ENCODE measurements at places on chromosomes 12 and 14.
A peak's percentile ranks its signal among the peaks of the same experiment; 100 is the strongest.

GRCh38 chr12:31230004-31230403 lies 95.9 kb downstream of the SINHCAF start:
- no peak for DNase-seq

- DNase-seq, result no peak
Measured at GRCh38 chr12:108166505-108166904, 37.4 kb downstream of the WSCD2 start.

- no peak for DNase-seq
Measured at GRCh38 chr14:80404413-80404812, 193.1 kb upstream of the DIO2 start.

- no peak for DNase-seq
Measured at GRCh38 chr14:87908550-87908949, 84.4 kb downstream of the GALC start.

DNA sequence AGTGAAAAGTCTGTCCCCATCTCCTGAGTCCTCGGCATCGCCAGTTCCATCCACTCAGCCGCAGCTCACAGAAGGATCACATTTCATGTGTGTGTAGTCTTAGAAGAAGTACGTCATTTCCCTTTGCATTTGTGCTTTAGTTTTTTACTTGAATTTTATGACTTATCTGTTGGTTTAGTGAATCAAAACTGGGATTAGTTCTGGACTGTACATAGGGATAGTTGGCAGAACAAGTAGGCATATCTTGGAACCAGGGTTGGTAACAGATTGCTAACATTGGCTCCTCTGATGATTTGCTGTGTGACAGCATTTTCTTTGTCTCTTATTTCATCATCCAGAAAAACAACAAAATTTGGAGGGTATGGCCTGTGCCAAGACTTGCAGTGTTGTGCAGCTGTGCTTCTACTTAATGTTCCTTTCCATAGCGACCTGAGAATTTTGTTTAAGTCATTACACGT lies 69.6 kb upstream of the AEBP2 start:
- peak; percentile 35 for DNase-seq

GRCh38 chr12:45913631-45914030 lies 76.7 kb downstream of the SCAF11 start:
- no peak for DNase-seq

- DNase-seq, result peak; percentile 65
Measured at GRCh38 chr12:110102255-110102654, 21.9 kb upstream of the IFT81 start.

- DNase-seq, result peak; percentile 70
Measured at GRCh38 chr12:110270125-110270962, 10.7 kb upstream of the ATP2A2 start.

DNA sequence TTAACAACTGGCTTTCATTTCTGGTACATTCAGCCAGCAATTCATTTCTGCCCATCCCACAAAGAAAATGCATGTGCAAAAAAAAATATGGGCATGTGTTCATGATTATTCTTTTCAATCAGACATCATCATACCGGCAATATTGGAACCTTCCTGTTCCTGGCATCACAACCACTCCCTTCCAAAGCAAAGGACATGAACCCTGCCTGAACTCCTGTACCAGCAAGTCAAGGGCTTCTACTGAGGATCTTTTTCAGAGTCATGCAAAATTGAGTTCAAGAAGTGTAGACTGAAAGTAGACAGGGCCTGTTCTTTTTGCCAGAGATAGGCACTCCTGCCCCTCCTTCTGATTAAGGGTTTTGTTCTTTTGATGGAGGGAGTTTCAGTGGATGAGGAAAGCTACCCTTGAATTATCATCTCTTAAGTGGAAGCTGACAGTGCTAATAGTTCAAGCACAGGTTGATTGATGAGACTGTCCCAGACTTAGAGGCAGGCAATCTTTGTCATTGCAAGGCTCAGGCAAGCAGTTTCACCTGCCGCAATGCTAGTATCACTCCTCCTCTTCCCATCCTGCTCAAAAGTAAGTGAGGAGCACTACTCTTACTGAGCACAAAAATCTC lies 22.3 kb upstream of the DIO2 start:
- DNase-seq, result no peak

DNA sequence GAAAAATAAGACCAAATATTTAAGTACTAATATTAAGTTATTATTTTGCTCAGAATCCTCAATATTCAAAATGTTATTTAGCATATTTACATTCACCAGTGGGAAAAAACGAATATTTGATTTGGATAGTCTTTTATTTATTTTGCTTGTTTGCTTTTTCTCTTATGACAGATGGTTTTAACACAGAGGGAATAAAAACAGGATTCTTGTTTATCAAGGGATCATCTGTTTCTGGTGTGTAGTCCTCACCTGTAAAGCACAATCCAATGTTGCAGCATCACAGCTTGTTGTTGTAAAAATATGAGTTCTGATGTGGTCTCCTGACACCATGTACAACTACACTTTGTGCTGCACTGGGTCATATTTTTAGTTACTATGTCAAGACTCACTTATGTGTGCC lies 103.9 kb downstream of the AVPR1A start:
- DNase-seq, result no peak

GRCh38 chr12:108969622-108970021 lies 51.2 kb downstream of the SVOP start:
- no peak for DNase-seq

GRCh38 chr14:96252323-96252998 lies 3.5 kb upstream of the BDKRB1 start:
- DNase-seq, result no peak

DNA sequence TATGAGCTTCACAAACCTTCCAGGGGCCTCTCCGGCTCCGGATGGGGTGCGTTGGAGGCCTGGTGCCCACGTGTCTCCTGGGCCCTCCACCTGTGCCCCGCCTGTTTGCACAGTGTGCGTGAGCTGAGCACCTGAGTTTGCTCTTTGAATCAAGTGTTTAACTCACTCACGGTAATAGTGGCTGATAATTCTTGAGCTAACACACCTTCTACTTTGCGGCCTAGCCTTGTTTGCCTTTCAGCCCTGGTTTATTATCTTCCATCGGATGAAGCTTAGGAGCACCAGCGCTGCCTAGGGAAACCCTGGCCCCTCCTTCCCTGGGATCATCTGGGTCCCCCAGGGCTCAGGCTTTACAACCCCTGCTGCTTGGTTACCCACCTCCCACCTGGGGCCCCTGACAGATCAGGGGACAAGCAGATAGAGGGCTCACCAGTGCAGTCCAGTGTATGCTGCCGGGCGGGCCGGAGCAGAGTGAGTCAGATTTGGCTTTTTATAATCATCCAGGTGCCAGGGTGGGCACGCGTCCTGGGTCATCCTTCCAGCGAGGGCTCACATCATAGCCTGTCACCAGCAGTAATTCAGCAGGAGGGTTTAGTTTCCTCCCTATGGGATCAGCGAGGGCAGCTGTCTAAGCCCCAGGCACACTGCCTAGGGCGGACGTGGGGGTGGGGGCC lies 62.8 kb upstream of the RFLNA start:
- no peak for DNase-seq

- no peak for DNase-seq
Measured at GRCh38 chr14:22991852-22992251, 9.5 kb upstream of the AJUBA start.

GRCh38 chr12:108821407-108822397 lies 35.7 kb downstream of the SSH1 start:
- DNase-seq, result peak; percentile 51

- DNase-seq, result peak; percentile 16
Measured at GRCh38 chr12:56387152-56387736, 24.6 kb upstream of the APOF start.

DNA sequence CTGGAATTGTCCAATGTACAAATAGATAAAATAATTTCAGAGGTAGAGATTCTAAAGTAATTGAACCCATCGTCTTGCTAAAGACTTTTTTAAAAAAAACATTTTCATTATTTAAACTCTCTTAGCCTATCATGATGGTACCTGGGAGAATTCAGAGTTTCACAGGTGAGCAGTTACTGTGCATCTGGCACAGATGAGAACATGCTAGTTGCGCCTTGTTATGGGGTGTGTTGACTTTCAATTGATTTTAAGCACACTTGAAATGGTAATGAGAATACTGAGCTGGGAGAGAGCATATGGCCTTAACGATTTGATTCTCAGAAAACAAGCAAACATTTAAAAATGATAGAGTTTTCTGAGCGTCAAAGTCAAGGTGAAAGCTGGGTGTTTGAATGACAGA lies 66.6 kb downstream of the FLRT2 start:
- DNase-seq, result no peak

DNA sequence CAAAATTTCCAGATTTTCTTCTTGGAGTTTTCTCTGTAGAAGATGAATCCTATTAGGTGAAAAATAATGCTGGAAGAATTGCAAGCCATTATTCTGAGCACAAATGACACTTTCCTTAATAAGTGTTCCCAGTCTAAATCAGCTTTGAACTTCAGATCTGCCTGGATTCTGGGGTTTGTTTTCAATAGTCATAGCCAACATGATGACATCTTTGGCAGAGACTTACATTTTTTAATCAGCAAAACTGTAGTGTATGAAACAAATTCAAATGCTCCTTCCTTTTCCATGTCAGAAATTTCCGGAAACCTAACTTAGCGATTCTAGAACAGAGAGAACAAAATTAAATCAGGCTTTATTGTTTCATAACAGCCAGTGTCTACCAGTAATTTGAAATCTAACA lies 88.5 kb downstream of the TSPAN8 start:
- DNase-seq, result peak; percentile 55

DNA sequence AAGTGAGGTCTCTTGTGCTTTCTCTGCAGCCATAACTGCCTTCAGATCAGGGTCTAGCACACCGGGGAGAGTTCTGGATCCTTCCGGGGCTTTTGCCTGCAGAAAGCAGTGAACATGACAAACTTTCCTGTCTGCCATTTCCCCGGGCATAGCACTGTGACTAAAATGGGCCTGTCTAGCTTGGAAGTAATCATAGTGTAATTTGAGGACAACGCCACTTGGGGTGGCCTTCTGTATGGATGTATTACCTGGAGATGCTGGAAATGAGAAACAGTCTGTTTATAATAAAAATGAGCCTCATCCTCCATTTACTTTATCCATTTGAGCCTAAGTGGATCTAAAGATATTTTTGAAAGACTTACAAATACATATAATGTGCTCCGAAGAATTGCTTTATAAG lies 453.7 kb downstream of the VRK1 start:
- no peak for DNase-seq

- DNase-seq, result no peak
Measured at GRCh38 chr14:74981462-74981782, 21.3 kb upstream of the EIF2B2 start.

Measured in fibroblast of pulmonary artery (primary cell).